Activated CD4-positive, alpha-beta T cell treated with anti-CD3 and anti-CD28 coated beads, Interleukin-2, Interleukin-4, amounts not matched to agents 100 ng/mL and 50 ng/mL, durations not matched to agents 16 hours and 8 hours (primary cell): ENCODE measurements at places on chromosomes 11 and 22.

DNA sequence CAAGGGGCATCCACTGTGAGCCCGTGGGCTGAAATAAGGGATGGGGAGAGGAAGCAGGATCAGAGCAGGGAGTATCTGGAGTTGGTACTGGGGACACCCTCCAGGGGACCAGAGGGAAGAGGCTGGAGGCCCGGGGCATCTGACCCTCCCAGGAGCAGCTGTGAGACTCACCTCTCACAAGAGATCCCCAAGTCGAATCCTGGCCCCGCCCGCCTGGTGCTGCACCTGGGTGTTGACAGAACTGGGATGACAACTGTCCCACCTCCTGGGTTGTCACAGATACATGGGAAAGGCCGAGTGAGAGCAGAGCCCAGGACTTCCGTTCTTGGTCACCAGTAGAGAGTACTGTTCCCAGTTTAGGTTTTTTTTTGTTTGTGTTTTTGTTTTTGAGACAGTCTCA, 78.9 kb downstream of the CELSR1 start:
- DNase-seq = no peak

GRCh38 chr11:13277768-13278608, at the start of gene BMAL1:
Gene BMAL1 (plus strand): TSS chr11:13277790. CDS start chr11:13354309, 76,519 bp downstream.
- DNase-seq = peak; percentile 24

GRCh38 chr11:128881221-128881620, 9.9 kb upstream of the KCNJ5 start:
- no peak for DNase-seq

DNA sequence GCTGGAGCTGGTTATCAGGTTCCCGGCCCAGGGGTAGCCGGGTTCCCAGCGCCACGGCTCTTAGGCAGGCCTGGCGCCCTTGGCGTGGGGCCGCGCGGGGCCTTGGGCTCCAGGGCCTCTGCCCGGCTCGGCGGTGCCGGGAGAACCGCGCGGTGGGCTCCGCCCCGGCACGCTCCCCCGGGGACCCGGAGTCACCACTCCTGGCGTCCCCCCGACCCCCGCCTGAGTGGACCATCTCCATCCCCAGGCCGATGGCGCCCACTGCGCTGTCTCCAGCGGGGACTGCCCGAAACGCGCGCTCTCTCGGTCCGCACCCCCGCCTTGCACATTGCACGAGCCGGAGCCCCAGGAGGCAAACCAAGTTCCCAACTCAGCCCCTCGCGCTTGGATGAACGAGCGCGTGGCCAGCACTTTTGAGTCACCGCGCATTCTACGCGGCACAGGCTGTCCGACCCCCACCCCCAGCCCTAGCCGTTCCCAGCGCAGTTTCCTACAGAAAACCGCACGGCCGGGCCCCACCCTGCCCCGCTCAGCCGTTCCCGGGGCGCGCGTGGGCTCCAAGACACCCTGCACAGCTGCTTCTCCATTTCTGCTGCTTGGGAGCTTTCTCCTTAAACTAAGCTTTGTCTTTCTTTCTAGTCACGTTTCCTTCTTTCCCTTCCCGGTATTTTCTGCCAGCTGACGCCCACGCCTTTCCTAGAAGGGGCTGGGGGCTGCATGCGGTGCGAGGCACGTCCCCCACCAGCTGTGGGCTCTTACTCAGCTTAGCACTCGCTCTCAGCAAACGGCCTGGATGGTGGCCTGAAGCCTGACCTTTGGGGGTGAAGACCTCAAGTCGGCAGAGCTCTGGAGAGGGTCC, 650 bp upstream of the CHID1 start:
- peak; percentile 26 for DNase-seq

GRCh38 chr11:20278727-20279126, 84.8 kb upstream of the HTATIP2 start:
- DNase-seq = no peak

GRCh38 chr22:39820256-39820655, 73.3 kb downstream of the ENTHD1 start:
- no peak for DNase-seq

- DNase-seq = no peak
Measured at GRCh38 chr11:34273099-34273498, 84.7 kb downstream of the ABTB2 start.

DNA sequence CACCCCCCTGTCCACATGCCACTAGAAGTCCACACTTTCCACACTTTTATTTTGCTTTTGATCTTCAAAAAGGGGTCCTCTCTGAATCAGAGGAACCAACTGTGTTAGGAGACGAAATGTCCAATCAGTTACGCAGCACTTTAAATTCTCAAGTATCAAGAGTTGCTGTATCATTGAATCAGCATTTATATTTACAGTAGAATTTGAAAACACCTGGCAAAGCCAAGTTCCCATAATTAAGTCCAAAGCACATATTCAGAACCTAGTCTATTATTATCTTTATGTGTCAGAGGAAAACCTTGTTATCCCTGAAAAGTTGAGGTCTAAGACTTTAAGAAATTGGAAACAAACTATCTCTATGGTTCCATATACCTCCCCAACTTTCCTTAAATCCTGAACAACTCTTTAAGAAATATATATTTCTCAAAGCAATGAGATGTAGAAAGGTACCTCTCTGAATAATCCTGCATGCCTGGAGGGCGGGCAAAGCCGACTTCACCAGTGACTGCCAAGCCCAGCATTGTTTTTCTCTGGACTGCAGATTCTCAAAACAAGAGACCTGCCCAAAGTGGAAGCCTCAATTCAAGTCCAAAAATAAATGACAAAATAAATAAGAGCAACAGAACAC, 75.9 kb upstream of the ARFGAP3 start:
- DNase-seq = no peak

GRCh38 chr11:88301488-88302140, 35.9 kb downstream of the CTSC start:
- DNase-seq = peak; percentile 19

DNA sequence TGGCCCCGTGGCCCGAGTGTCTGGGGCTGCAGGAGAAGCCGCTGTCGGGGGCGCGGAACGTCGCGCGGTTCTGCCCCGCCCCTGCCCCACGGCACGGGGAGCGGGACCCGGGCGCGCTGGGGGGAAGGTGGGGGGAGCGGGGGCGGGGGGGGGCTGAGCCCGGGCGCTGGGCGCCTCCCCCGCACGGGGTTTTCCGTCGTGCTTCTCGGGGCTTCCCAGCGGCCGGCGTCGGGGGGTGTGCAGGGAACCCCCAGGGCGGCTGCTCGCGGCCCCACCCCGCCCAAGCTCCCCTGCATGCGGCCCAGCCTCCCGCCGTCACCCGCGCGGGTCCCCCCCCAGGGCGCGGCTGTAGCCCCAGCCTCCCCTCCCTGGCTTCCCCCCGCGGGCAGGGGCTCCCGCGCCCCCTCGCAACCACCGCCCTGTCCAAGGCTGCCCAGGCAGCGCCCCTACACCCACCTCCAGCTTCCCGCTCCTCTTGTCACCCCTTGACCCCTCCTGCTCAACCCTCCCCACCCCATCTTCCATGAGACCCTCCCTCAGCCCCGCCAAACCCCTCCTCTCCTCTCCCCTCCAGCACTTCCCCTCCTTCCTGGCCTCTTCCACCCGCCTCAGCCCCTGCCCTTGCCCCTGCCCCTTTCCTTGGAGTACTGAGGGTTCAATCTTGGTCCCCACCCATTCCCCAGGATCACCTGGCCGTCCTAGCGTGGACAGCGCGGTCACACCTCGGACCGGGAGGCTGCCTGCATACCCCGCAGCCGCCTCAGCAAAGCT, 1.7 kb downstream of the IL17REL start:
- no peak for DNase-seq

DNA sequence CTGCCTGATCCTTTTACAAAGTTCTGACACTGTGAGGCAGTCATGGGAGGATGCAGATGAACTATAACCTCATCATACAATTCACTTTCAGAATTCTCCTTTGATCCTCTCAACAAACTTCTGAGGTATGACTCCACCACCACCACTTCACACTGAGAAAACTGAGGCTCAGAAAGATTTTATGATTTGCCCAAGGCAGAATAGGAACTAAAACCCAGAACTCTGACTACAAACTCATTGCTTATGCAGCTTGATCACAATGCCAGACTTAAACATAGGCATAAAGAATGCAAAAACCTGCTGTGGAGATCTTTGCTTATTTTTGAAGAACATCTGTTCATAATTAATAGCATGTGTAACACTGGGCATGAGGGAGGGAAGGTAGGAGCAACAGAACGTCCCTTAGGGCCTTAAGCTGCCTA, 20.4 kb downstream of the FAM168A start:
- peak; percentile 19 for DNase-seq

- DNase-seq = no peak
Measured at GRCh38 chr11:114056409-114056808, 3.1 kb upstream of the ZBTB16 start.

- DNase-seq = no peak
Measured at GRCh38 chr22:31654408-31654807, 7.6 kb downstream of the PISD start.

- peak; percentile 99 for DNase-seq
Measured at GRCh38 chr22:20858615-20859416, at the start of the genes PI4KA and SNAP29. Gene PI4KA (minus strand): TSS chr22:20858811. CDS start chr22:20858725, 86 bp downstream. Gene SNAP29 (plus strand): TSS chr22:20859007. CDS start chr22:20859111, 104 bp downstream.

DNA sequence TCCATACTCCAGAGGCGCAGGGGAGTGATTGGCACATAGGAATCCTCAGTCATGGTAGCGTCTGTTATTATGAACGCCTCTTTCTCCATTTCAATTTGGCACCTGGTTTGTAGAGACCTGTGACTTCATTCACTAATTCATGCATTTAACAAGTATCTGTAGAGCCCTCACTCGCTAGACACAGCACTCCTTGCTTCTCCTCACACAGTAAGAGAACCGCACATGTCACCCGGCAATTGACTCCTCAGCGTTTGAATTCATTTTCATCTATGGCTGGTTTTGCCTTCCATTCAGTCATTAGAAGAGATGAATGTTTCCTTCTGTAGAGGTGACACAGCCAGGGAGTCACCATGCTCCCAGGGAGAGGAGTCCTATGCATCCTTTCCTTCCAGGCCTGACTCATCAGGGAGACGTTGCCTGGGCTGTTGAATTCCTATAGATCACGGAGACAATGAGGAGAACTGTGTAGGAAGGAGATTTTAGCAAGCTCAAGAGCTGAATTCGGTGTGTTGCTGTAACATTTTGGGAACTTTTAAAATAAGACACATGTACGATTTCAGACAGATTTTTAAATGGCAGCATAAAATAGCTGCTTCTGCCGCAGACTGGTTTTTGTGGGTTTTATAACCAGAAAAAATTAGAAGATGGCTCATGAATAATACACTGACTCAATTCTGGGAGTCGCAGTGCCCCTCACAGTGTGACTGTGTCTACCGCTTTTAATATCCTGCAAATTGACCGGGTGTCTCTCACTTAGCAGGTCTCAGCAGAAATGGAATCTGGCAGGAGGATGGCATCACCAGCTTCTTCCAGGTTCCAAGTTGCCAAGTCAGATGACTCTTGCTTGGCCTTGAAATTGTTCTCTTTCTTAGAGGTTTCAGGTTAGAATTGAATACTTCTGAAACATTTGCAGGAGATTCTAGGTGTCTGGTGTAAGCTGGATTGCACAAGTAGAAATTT, 44.4 kb upstream of the CLMP start:
- DNase-seq = no peak

GRCh38 chr11:71240865-71241691, 11.3 kb downstream of the SHANK2 start:
- no peak for DNase-seq

GRCh38 chr11:93986716-93987115, 34.4 kb upstream of the HEPHL1 start:
- DNase-seq = no peak

- no peak for DNase-seq
Measured at GRCh38 chr11:9176136-9176535, 84.7 kb upstream of the SCUBE2 start.

- DNase-seq = no peak
Measured at GRCh38 chr11:130403271-130403804, 25.1 kb downstream of the ADAMTS8 start.

GRCh38 chr11:68584097-68584496, 100.2 kb upstream of the GAL start:
- peak; percentile 41 for DNase-seq

GRCh38 chr11:11810764-11811726, 30.7 kb upstream of the USP47 start:
- no peak for DNase-seq

DNA sequence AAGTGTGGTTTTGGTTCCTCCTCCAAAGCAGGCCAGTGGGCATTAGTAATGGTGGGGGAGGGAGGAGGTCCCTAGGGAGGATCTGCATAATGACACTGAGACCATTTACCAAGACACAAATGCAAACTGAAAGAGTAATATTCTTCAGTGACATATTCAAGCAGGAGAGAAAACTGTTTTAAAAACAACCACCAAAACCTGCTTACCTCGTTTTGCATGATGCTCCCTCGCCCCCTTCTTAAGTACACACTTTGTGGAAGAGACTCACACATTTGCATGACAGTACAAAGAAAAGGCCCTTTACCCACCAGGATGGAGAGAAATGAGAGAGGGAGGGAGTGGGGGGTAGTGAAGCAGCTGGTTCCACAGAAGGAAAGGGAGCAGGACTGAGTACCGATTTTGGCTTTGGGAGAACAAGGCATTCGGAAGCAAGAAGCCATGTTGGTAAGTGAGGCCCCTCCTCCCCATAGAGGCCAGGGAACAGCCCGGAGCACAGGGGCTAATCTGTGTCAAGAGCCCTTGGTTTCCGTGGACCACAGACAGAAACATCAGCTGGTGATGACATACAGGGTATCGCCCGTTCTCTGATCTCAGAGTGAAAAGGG, 13.0 kb upstream of the OPCML start:
- no peak for DNase-seq

DNA sequence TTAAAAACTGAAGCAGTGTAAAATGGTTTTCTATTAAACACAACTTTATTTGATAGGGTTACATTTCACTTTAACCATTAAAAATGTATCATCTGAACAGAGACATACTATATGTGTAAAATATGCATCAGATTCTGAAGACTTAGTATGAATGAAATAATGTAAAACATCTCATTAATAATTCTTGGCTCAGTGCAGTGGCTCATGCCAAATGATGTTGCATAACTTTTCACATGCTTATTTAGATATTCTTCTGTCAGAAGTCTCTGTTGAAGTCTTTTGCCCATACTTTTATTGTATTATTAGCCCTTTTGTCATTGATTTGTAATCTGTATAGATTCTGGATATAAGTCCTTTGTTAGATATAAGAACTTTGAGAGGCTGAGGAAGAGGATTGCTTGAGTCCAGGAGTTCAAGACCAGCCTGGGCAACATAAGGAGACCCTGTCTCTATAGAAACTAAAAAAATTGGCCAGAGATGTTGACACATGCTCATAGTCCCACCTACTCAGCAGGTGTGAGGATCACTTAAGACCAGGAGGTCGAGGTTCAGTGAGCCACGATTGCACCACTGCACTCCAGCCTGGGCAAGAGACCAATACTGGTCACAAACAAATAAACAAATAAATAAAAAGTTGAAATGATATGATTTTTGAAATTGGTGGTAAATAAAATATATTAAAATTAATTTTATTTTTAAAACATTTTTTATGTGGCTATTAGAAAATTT, 73.8 kb upstream of the PARVA start:
- DNase-seq = no peak

GRCh38 chr22:37618674-37619073, 10.0 kb downstream of the GGA1 start:
- no peak for DNase-seq

- DNase-seq = no peak
Measured at GRCh38 chr22:42646569-42647525, 2.3 kb downstream of the CYB5R3 start.

- no peak for DNase-seq
Measured at GRCh38 chr22:37203354-37204044, 8.8 kb downstream of the SSTR3 start.

GRCh38 chr22:19057999-19058491, 64.2 kb downstream of the DGCR2 start:
- DNase-seq = no peak

GRCh38 chr11:111598148-111598547, 4.1 kb upstream of the SIK2 start:
- no peak for DNase-seq

GRCh38 chr11:940496-941135, 14.9 kb downstream of the AP2A2 start:
- no peak for DNase-seq
